ENCODE measurements at places on chromosomes 2 and 18. TPM values are rescaled to one million over a fixed set of nuclear protein-coding genes. Genes with fewer than 3 reads are reported as not detected.
A peak's percentile ranks its signal among the peaks of the same experiment; 100 is the strongest.

DNA sequence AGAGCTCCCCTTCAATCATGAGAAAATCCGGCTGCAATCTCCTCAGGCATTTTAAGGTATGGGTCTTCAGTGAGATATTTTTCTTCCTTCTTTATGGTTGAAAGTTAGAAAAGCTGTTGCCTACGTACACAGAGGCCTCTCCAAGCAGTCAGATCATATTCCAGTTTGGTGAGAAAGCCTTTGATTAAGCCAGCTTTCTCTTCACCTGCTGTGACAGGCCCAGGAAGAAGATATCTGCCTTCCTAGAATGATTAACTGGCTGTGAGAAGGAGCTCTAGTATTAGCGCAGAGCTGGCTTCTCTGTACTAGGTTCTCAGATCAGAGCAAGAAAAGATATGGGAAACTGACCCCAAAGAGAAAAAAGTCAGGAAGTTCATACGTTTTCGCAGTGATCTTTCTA, 585.0 kb upstream of the CHAC2 start:
- no peaks in the 10 kb centered on the region for H3K27me3 ChIP-seq
- H3K27ac ChIP-seq: no peak overlapping the region
- no peak overlapping the region for H3K4me3 ChIP-seq
- DNase-seq: no peak

- no peaks in the 10 kb centered on the region for H3K27me3 ChIP-seq
- peaks cover 3% of the 10 kb centered on the region for H3K4me1 ChIP-seq
- no peak overlapping the region for H3K27ac ChIP-seq
- no peaks in the 10 kb centered on the region for H3K36me3 ChIP-seq
- no peak for DNase-seq
Observed at GRCh38 chr2:108922141-108922915, 66.7 kb downstream of the EDAR start.

GRCh38 chr2:128390991-128391630, 72.4 kb upstream of the HS6ST1 start:
- DNase-seq: no peak
- no peaks in the 10 kb centered on the region for H3K27me3 ChIP-seq
- H3K4me3 ChIP-seq: no peak overlapping the region
- no peaks in the 10 kb centered on the region for H3K36me3 ChIP-seq

- no peak overlapping the region for H3K27ac ChIP-seq
- DNase-seq: no peak
- peaks cover 8% of the 10 kb centered on the region for H3K4me1 ChIP-seq
Observed at GRCh38 chr2:74544634-74545033, 9.1 kb downstream of the LOXL3 start.

DNA sequence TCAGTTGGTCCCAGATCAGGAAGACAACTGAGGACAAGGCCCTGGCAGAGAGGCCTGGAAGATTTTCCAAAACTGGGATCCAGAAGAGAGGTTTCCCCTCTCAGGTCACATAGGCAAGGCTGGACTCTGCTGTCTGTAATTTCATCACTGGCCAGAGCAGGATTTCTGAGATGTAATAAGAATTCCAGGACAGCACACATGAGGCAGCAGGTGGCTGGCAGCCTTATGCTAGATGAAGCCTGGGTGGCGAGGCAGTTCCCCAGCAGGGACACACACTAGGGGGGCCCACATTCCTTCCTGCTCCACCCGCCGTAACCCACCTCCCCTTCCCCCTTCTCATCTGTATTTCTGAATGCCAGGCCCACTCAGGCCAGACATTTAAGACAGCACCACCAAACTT, 98.6 kb downstream of the HNRNPLL start:
- no peaks in the 10 kb centered on the region for H3K36me3 ChIP-seq
- H3K4me3 ChIP-seq: no peak overlapping the region
- H3K4me1 ChIP-seq: peaks cover 17% of the 10 kb centered on the region
- H3K27me3 ChIP-seq: no peaks in the 10 kb centered on the region
- peak; percentile 51 for DNase-seq

STEAP3 gene
- total RNA-seq: 2.2 TPM

HJURP gene
- total RNA-seq: 86.1 TPM

RALBP1 gene
- 29.7 TPM for total RNA-seq

GRCh38 chr2:122660786-122661634, 905.6 kb downstream of the TSN start:
- DNase-seq: no peak
- no peaks in the 10 kb centered on the region for H3K36me3 ChIP-seq
- no peak overlapping the region for H3K27ac ChIP-seq
- no peaks in the 10 kb centered on the region for H3K4me1 ChIP-seq

- no peaks in the 10 kb centered on the region for H3K36me3 ChIP-seq
- H3K27me3 ChIP-seq: no peaks in the 10 kb centered on the region
- DNase-seq: peak; percentile 88
- H3K27ac ChIP-seq: peak overlapping the region; percentile 83
- peaks cover 42% of the 10 kb centered on the region for H3K4me1 ChIP-seq
Observed at GRCh38 chr2:109467701-109468100, 146.1 kb downstream of the SEPTIN10 start.

DNA sequence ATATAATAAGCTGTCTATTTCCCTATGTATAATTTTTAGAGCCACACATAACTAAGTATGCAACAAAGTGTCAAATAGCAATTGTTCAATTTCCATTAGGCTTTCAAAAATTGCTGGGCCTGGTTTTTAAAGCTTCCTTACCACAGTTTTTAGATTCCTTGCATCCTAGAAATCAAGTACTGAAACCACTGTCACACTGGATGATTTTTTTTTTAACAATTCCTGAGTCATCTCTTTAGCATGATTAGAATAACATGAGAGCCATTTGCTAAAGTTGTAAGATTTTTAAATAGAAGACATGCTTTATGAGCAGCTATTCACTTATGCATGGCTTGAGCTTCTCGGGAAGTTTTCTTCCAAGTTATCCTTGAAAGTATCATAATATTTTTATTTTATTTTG, 319.5 kb upstream of the NXPH2 start:
- DNase-seq: no peak
- H3K4me3 ChIP-seq: no peak overlapping the region
- no peaks in the 10 kb centered on the region for H3K27me3 ChIP-seq

DNA sequence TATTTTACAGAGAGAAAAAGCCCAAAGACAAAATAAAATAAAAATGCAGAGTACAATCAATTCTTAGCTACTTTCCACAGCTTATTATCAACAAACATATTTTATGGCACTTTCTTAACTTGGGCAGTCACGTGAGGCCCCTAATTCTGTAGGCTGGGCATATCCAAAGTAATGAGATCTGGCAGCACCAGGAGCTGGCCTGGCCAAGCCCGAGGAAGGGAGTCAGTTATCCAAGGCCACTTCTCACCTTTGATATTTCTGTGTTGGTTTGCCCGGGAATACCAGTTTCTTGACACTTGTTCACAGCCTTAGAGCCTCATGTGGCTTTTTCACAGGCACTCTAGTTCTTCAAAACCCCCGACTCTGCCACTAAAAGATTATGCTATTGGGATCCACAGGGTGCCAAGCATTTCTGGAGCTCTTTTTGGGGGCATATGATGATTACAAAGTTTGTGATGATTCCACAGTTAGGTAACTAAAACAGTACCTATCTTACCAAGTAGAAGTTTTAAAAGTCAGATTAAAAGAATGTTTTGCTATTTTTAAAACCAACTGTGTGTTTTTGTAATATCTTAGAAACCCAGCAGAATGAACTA, 90.4 kb downstream of the MEP1B start:
- H3K36me3 ChIP-seq: no peaks in the 10 kb centered on the region
- no peak overlapping the region for H3K27ac ChIP-seq
- H3K4me3 ChIP-seq: no peak overlapping the region
- no peaks in the 10 kb centered on the region for H3K27me3 ChIP-seq

GRCh38 chr18:78447211-78447610, 532.4 kb upstream of the SALL3 start:
- H3K27me3 ChIP-seq: no peaks in the 10 kb centered on the region
- H3K36me3 ChIP-seq: no peaks in the 10 kb centered on the region
- H3K27ac ChIP-seq: no peak overlapping the region
- H3K4me1 ChIP-seq: no peaks in the 10 kb centered on the region
- DNase-seq: no peak
- H3K4me3 ChIP-seq: no peak overlapping the region

- H3K27me3 ChIP-seq: no peaks in the 10 kb centered on the region
- H3K27ac ChIP-seq: no peak overlapping the region
- no peak for DNase-seq
- H3K4me1 ChIP-seq: peaks cover 4% of the 10 kb centered on the region
Observed at GRCh38 chr2:218839430-218839829, 7.8 kb upstream of the PRKAG3 start.

DNA sequence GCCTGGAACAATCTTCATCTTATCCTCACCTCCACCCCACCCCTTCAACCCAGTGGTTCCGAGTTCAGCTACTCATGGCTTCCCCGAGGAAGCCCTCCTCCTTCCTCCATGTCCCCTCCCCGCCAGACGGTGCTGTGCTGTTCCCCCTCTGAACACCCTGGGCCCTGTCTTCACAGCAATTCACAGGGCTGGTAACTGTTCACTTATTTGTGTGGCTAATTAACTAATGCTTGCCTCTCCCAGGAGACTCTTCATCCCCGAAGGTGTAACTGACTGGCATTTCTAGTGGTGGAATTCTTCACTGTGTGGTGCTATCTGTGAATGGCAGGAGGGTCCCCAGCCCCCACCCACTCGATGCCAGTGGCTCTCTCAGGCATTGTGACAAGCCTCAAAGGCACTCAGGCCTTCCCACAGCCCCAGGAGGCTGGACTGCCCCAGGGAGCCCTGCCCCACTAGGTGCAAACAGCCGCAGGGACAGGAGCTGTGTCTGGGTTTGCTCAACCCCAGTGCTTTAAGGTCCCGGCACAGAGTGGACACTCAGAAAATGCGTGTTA, 133.7 kb upstream of the ID2 start:
- no peak overlapping the region for H3K27ac ChIP-seq
- no peaks in the 10 kb centered on the region for H3K36me3 ChIP-seq
- no peaks in the 10 kb centered on the region for H3K27me3 ChIP-seq
- no peak for DNase-seq
- H3K4me1 ChIP-seq: peaks cover 24% of the 10 kb centered on the region

DNA sequence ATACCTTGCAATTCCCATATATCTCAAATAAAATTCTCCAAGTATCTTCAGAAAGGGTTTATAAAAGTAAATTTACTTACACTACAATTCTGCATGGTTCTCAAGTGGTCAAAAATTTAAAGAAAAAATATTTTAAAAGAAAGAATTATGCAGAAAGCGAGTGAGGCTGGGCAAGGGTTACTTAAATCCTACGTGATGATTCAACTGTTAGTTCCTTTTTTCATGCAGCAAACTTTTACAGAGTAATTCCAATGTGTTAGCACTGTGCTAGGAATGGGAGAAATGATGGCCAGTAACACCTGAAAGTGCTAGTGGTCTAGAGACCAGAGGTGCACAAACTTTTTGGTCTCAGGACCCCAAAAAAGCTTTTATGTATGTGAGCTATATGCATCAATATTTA, 133.4 kb downstream of the ATAD2B start:
- H3K4me1 ChIP-seq: no peaks in the 10 kb centered on the region
- H3K36me3 ChIP-seq: peaks cover 17% of the 10 kb centered on the region
- no peaks in the 10 kb centered on the region for H3K27me3 ChIP-seq
- no peak for DNase-seq
- H3K4me3 ChIP-seq: no peak overlapping the region

GRCh38 chr2:71154798-71155197, 24.4 kb downstream of the MPHOSPH10 start:
- H3K27ac ChIP-seq: no peak overlapping the region
- DNase-seq: no peak
- H3K4me3 ChIP-seq: no peak overlapping the region

Measured in SJCRH30 (cell line).